ENCODE measurements at places on chromosomes 12 and 14. TPM values are rescaled to one million over a fixed set of nuclear protein-coding genes. Genes with fewer than 3 reads are reported as not detected.

DNA sequence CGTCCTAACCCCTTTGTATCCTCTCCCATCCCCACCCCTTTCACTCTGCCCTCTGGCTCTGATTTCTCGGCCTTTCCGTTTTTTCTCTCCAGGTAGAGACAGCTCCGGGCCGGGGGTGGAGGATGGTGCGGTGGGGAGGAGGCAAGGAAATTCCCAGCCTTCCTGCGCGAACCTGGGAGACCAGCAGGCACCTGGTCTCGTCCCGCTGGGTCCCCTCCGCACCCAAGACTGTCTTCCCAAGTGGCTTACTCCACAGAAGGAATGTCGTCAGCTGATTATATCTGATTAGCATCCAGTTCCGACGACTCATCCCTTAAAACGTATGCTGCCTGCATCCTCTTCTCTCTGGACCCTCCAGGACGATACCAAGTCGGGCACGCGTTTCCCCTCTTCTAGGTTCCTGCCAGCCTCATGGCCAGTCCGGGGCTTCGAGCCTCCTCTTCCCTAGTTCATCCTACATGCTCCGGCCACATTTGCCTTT, 42.2 kb upstream of the CAPRIN2 start:
- peak; percentile 40 for DNase-seq

GRCh38 chr14:19930617-19931016, at the start of gene OR4K1:
OR4K1 (plus strand) TSS chr14:19930917; CDS start chr14:19935667, 4,750 bp downstream.
- DNase-seq, result no peak

CCDC197 gene
- total RNA-seq, result not detected

C1QL4 gene
- total RNA-seq, result 0.09 TPM

DNA sequence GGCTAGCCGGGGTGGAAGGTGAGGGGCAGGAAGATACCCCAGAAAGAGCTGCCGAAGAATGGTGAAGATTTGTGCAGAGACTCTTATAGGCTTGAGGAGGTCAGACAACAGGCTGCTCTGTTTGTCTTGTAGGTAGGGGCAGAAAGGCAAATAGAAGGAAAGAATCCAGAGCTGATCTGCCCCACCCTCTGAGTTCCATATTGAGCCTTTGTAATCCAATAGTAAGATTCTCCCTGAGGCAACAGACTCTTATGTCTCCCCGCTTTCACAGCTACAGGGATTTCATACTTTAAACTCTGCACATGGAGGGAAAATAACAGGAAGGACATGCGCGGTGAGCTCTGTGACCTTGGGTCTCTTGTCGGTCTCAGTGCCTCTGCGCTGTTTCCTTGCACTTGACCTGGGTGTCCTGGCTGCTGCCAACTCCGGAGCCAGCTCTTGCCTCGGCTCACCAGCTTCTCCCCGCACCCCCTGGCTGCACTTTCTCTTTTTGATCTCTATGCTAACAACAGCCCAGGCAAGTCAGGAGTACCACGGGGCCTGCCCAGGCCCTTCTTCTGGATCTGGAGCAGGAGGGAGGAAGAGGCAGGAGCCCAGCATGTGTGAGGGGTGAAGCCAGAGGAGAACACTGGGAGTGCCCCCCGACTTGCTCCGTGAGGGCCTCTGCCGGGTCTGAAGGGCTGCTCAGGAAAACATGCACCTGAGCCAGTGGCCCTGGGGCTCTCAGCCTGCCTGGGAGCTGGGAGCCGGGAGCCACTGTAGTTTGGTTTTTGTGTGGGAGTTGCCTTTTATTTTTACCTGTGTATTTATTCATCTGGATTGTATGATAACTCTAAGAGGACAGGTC, 75.8 kb downstream of the PPP1R36 start:
- DNase-seq, result no peak

All from astrocyte (in vitro differentiated cells and primary cell).